ENCODE measurements at places on chromosomes 3 and 15.

GRCh38 chr3:187319699-187320302 is 28.3 kb upstream of the MASP1 start:
- peak; percentile 86 for DNase-seq

- DNase-seq, result no peak
These were observed 1496.1 kb downstream of the OTOL1 start for GRCh38 chr3:162992741-162993140.

DNA sequence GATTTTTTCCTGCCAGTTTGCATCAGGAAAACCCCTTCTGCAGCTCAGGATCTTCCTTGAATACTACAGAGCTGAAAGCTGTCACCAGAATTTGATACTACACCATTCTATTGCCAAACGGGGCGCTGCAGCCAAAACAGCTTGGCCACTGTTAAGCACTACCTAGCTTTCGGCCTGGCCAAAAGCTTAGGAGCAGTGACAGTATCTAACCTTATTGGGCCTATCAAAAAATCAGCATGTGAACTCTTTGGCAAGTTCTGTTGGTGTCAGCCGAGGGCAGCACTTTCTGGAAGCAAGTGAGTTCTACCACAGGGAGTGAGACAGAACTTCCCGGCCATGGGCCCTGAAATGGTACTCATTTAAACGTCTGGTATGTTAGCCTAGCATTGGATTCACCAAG is 16.1 kb upstream of the GYG1 start:
- no peak for DNase-seq

- no peak for DNase-seq
These were observed 27.9 kb upstream of the SCN10A start for GRCh38 chr3:38843898-38844297.

DNA sequence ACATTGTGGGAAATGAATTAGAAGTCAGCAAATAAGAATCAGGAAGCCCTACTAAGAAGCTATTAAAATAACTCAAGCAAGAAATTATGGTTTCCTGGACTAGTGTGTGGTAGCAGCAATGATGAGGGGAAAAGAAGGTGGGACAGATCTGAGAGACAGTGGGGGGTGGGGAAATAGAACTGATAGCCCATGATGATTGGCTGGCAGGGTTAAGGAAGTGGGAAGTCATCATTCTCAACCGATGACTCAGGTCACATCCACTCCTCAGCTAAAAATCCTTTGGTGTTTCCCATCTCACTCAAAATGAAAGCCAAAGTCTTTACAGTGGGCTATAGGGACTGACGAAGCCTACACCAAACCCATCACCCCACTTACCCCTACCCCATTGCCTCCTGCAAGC is 153.9 kb upstream of the ARHGEF26 start:
- DNase-seq, result no peak

- no peak for DNase-seq
These were observed 90.7 kb upstream of the RGMA start for GRCh38 chr15:93179700-93180102.

- DNase-seq, result no peak
These were observed 6.6 kb upstream of the STARD5 start for GRCh38 chr15:81330366-81331090.

- DNase-seq, result no peak
These were observed 302.3 kb upstream of the ICE2 start for GRCh38 chr15:60781211-60781713.

DNA sequence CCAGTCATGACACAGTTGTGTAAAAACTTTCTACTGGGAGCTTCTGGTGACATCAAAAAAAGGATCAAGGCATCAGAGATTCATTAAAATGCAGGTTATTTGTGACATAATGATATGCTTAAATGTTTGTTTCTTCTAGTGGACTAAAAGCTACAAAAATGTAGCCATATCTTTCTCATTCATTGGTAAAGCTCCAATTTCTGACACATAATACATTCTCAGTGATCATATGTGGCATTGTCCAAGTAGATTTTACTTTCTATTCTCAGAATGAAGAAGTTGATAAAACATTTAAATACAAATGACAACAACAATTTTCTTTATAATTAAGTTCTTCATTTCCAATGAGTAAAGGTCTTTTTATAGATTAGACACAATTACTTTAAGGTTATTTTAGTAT is 71.0 kb upstream of the ARHGEF26 start:
- no peak for DNase-seq

GRCh38 chr15:98063315-98063714 is 102.8 kb downstream of the ARRDC4 start:
- DNase-seq, result no peak

DNA sequence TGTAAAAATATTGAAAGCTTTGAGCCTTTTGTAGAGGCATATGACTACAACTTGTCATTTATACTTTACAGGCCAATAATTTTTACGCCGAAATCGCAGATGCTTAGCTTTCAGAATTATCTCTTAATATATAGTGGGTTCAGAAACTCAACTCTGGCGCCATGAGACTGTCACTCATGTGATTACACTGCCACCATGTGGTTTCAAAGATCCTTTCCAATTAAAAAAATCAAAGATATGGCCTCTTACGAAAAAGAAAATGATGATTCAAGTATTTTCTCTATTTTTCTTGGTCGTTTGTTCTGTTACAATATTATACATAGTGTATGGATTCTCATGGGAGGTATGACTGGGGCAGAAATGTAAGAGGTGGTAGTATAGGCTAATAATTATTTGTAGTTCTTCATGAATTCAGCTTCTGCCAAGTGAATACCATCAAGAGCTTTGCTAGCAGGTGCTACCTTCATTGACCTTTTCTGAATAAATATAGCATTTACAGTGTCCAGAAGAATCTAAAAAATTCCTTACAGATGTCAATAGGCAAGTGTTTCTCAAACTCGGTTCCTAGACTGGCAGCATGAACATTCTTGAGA is 751.7 kb upstream of the GOLIM4 start:
- peak; percentile 66 for DNase-seq

GRCh38 chr3:125017406-125017805 is 38.4 kb downstream of the HEG1 start:
- DNase-seq, result no peak

- no peak for DNase-seq
These were observed 113.7 kb downstream of the LRIG1 start for GRCh38 chr3:66386925-66387650.

GRCh38 chr3:112357930-112358780 is 25.2 kb downstream of the CD200 start:
- no peak for DNase-seq

- peak; percentile 73 for DNase-seq
These were observed 993 bp upstream of the SIAH2 start for GRCh38 chr3:150763841-150764483.

DNA sequence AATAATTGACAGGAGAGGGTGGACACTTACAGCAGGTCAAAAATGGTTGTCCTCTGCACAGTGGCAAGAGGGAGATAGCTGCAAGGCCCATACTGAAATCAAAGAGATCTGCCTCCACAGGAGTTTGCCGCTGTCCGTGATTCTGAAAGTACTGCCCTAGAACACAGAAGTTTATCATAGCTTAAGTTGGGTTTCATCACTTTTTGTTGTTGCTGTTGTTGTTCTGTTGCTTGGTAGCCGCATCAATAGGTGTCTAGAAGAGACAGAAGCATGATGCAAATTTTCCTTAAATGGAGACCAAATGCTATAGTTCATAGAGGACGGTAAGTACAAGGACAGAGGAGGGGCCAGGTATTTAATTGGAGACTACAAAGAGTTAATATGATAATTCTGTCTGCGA is 120.0 kb upstream of the MRPL3 start:
- no peak for DNase-seq

DNA sequence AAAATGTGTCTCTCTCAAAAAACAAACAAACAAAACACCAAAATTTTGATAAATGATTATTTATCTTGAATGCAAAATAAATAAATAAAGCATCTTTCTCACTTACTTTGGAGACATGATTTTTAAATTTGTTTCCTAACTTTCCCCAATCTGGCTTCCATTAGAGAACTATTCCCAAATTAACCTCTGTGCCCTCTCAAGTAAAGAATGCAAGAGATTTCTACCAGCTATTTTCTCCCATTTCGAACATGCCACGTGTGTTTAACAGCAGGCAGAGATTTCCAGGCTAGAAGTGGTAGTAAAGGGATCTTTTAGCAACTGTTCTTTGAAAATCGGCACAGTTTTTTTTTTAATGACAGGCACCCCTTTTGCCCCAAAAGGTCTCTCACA is 269.1 kb downstream of the SHQ1 start:
- no peak for DNase-seq

GRCh38 chr3:185822221-185823000 is 2.4 kb downstream of the IGF2BP2 start:
- DNase-seq, result no peak

DNA sequence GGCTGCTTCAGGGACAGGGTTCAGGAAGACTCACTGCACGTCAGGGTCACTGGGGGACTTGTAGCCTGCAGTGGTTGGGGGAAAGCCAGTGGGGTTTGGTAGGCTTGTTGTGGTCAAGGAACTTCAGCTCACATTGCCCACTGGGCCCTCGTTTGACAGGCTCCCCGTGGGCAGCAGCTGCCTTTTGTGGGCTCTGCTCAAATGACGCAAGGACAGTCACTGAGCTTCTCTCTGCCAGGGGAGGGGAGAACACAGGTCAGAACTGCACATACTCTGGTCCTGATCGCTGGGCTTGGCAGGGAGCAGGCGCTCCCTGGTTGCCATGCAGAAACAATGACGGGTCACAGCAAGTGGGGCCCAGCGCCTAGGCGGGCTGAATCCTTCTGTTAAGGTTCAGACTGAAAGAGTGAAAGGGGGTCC is 45.5 kb downstream of the FAM174B start:
- DNase-seq, result no peak

- no peak for DNase-seq
These were observed 76.4 kb upstream of the SEMA6D start for GRCh38 chr15:47640901-47641300.

GRCh38 chr3:76679541-76679940 is 360.4 kb upstream of the ROBO2 start:
- no peak for DNase-seq

DNA sequence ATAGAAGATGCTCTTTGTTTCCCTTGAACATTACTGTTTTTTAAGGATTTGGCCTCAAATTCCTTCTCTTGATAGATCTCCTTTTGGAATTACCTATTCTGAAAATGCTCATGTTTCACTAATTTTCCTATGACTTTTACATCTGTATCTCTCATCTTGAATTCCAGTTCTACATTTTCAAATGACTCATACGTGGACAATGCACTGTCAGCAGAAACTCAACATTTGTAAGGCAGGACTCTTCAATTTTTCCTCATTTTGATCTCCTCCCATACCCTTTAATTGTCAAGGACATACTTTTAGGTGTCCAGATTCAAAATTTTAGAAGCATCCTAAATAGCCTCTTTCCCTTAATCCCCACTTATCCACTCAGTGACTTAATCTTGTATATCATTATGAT is 341.0 kb upstream of the RASGRP1 start:
- no peak for DNase-seq

- no peak for DNase-seq
These were observed 23.5 kb downstream of the TSEN2 start for GRCh38 chr3:12507591-12508281.

- no peak for DNase-seq
These were observed 8.2 kb downstream of the TMOD2 start for GRCh38 chr15:51759557-51760070.

- no peak for DNase-seq
These were observed 51.1 kb downstream of the RSRC1 start for GRCh38 chr3:158160958-158161357.

DNA sequence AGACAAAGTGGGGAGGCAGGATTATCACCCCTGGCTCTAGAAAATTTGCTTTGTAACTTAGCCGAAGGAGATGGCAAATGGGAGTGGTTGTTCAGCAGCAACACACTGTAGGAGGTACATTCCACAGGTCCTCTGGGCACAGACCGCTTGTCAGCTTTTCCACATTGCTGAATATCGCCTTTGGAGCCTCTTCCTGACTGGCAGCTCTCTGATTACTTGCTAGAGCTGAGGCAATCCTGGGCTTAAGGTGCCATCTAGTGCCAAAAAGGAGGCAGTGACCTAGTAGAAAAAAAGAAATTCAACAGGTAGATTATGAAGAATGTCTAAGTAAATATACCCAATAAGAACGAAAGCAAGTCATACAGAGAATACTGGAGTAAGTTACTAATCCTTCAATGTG is 13.1 kb upstream of the SCN5A start:
- DNase-seq, result peak; percentile 58

DNA sequence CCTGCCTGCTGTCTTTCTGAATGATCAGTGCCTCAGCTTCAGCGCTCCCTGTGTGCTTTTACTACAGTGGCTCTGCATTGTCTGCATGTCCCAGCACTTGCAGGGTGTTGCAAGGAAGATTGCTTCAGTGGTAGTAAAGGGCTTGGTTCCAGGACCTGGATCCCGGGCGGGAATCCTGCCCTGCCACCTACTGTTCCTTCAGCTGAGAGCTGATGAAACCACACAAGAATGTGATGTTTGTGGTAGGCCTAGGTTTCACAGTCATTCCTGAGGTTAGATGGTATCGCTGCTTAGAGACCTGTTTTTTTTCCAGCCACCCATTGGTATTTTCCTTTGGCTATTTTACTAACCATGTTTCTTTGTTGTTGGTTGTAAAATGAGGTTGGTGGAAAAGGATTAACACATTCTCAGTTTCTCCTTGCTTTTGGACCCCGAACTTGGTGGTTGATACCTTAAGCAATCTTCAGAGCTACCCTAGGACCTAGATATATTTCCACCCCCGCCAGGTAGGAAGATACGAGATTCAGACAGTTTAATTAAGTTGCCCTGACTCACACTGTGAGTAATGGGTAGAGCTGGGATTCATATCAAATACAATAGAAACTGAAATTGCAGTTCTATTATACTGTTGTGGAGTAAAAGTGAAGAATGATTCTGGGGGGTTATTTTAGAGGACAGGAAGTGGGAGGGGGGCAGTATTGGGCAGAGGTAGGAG is 11.4 kb downstream of the GPR87 start:
- peak; percentile 33 for DNase-seq

- DNase-seq, result no peak
These were observed 726.6 kb upstream of the NAALADL2 start for GRCh38 chr3:174132421-174133042.

GRCh38 chr15:40336744-40337122 is 4.0 kb downstream of the CCDC9B start:
- peak; percentile 36 for DNase-seq

GRCh38 chr3:78751266-78751665 is 1016.5 kb downstream of the ROBO1 start:
- no peak for DNase-seq

GRCh38 chr3:160286231-160286630 is 61.0 kb downstream of the C3orf80 start:
- DNase-seq, result no peak

GRCh38 chr3:32632533-32633265 is 52.3 kb upstream of the CNOT10 start:
- DNase-seq, result no peak

- DNase-seq, result no peak
These were observed 72.1 kb downstream of the RFTN1 start for GRCh38 chr3:16441371-16441875.

DNA sequence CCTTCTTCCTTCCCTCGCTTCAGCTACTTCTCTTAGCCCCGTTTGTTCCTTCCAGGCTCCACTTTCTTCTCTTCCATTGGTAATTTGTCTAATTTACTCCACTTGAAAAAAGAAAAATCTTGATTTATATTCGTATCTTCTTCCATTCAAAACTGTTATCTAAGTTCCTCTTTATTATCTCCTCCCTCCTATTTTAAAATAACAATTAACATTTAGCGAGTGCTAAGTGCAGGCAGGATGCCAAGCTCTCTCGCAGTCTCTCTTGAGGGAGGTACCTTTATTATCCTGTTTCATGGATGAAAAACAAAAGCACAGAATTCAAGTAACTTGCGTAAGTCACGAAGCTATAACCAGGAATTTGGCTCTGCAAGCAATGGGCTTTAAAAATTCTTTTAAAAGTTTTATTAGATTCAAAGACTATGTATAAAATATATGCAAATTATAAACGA is 418.9 kb upstream of the NAALADL2 start:
- DNase-seq, result no peak

GRCh38 chr15:43792761-43793476 is 799 bp downstream of the SERF2 start:
- DNase-seq, result no peak

Measured in MM.1S (cell line).